NCI-H460 (cell line): ENCODE measurements at places on chromosomes 12 and 14.

GRCh38 chr14:29953501-29953900, 25.9 kb upstream of the PRKD1 start:
- no peak for DNase-seq

- DNase-seq, result no peak
Measured at GRCh38 chr12:131862600-131862993, 31.8 kb upstream of the ULK1 start.

DNA sequence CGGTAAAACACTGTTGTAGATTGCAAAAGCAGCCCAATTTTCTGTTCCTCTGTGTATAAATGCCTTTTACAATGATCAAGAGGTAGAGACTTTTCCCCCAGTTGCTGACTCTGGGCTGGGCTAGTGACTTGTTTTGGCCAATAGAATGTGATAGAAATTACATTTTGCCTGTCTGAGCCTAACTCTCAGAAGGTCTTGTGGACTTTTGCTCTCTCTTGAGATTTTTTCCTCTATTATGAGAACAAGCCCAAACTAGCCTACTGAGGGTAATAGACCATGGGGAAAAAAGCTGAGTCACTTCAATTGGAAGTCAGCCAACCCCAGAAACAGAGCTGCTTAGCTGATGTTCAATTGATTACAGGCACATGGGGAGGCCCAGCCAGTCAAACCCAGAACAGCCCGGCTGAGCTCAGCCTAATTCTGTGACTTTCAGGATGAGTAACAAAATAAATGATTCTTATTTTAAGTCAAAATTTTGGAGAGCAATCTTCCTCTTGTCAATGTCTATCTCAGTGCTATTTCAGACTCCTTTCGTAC, 61.4 kb downstream of the MYF5 start:
- DNase-seq, result peak; percentile 73

- DNase-seq, result no peak
Measured at GRCh38 chr12:89977405-89978085, 268.9 kb upstream of the ATP2B1 start.

DNA sequence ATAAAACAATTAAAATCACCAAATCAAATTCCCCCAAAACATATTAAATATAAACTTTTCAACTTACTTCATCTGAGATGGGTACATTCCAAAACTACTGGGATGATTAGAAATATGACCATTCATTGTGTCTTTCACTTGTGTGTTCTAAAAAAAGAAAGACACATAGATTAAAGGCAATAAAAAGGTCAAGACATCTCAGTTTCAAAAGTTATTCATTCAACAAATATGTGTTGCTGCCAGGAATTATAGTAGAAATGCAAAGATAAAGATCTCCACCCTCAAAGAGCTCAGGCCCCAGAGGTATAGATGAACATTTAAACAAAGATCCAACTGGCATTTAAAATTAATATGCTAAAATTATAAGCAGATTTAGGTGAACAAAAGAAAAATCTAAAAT, 106.4 kb downstream of the EPS8 start:
- DNase-seq, result no peak

DNA sequence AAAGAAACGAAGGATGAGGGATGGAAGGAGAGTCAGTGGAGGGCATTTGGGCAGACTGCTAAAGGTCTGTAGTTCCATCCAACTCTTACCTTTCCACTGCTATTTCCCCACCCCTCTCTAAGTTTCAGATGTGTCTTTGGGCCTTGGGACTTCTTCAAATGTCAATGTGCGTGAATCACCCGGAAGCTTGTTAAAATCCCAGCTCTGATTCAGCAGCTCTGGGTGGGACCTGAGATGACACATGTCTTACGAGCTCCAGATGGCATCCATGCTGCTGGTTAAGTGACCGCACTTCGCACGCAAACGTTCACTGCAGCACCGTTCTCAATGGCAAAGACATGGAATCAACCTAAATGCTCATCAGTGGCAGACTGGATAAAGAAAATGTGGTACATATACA, 309.9 kb downstream of the VRK1 start:
- peak; percentile 46 for DNase-seq

GRCh38 chr14:87343652-87344051, 649.3 kb downstream of the GALC start:
- no peak for DNase-seq

- no peak for DNase-seq
Measured at GRCh38 chr12:132505105-132505851, 15.3 kb downstream of the FBRSL1 start.

GRCh38 chr14:69631509-69631908, 20.1 kb downstream of the SUSD6 start:
- no peak for DNase-seq

DNA sequence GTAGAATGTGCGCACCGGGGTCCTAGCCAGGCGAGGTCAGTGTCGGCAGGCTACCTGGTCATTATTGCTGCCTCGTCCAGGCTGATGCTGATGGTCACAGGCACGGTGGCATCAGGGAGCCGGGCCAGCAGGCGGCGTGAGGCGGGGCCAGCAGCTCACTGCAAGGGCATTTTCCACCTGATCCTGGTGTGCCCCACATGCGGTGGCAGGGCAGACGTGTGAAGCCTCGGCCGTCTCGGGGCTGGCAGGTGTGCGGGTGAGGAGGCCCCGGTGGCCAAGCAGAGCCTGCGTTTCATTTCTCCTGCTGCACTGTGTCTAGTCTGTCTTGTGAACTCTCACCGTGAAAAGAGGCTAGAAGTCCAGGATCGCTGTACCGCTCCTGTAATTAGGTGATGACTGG, 12.0 kb upstream of the AMN start:
- no peak for DNase-seq

DNA sequence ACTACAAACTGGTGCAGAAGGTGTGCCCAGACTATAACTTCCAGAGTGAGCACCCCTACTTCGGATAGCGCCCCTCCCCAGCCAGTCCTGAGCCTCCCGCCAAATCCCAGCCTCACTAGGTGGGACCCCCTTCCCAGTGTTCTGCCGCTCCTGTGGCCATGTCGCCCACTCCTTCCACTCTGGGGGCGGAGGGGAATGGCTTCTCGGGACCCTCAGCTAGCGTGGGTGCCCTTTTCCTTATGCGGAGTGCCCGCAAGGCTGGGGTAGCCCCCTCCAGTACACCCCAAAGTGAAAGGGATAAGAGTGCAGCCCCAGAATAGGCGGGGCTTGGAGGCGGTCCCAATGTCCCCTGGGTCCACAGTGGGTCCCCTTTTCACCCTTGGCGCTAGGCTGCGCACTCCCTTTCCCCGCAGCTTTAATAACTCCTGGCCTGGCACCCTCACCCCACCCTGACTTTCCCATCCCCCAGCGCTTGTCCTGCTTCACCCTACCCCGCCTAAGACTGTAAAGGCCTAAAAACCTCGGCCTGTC, 3.8 kb upstream of the SHMT2 start:
- DNase-seq, result no peak

DNA sequence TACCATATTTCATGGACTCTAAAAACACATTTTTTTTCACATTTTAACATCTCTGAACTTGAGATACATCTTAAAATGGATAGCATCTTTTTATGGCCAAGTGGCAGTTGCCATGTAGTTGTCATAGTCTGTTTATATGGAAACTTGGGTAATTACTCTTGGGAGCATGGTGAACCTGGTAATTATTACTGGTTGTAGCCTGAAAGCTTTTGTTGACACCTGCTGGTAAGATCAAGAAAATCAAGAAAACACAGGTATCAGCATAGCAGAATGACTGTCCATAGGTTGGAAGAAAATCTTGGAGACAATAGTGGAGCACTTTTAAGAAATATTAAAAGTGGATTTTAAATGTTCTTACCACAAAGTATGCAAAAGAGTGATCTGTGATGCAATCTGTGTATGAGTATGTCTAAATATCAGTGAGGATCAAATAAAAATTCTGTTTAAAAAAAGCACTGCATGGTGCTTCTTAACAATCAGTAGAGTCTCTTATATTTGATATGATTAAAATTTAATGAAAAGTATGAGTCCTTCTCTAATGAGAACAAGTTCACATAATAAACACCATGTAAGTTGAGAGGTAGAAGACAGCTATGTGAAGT, 44.2 kb downstream of the TTC8 start:
- DNase-seq, result peak; percentile 20

DNA sequence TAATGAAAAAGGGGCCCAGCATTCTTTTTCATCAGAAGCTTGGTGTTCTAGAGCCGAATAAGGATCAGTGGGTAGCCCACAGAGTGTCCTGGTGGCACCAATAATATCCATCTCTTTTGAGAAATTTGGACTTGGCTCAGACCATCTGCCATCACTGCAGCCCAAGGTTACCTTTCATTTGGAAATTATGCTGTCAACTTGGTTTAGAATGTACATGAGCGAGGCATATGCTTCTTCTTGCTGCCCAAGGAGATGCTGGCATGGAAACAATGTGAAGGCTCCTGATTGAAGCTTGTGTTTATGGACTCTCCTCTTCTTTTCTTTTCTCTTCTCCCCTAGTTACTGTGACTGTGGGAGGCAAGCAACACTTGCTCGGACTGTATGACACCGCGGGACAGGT, 50.0 kb downstream of the GPHB5 start:
- no peak for DNase-seq

DNA sequence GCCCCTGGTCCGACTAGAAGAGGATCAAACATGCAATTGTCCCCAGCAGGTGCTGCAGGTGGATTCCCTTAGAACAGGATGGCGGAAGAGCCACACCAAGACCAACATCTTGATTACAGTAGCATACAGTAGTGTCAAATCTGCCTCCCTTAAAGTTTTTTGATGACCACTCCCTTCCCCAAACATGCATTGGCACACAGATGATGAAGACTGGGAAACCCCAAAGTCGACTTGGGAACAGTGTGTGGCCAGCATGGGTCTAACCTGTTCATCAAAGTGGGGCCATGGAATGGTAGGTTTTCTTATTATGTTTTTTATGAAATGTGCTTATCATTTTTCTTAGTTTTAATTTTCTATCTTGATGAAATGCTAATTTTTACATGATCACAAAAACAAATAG, 8.8 kb downstream of the PLXNC1 start:
- no peak for DNase-seq

GRCh38 chr14:102320671-102321455, 1.3 kb downstream of the ZNF839 start:
- DNase-seq, result no peak
